GM12878 (cell line): ENCODE measurements at places on chromosomes 3 and 15. TPM values are rescaled to one million over a fixed set of nuclear protein-coding genes. Genes with fewer than 3 reads are reported as not detected.
A peak's percentile ranks its signal among the peaks of the same experiment; 100 is the strongest.

Gene SOX14
- polyA plus RNA-seq, result not detected in 2 replicates

- DNase-seq, result no peak
These were observed 258.8 kb upstream of the SATB1 start for GRCh38 chr3:18683900-18684299.

Gene RGMA
- polyA plus RNA-seq, result not detected in 2 replicates

Gene CYP11A1
- 0.15 TPM in 1 of 2 replicates, not detected in the other for polyA plus RNA-seq

DNA sequence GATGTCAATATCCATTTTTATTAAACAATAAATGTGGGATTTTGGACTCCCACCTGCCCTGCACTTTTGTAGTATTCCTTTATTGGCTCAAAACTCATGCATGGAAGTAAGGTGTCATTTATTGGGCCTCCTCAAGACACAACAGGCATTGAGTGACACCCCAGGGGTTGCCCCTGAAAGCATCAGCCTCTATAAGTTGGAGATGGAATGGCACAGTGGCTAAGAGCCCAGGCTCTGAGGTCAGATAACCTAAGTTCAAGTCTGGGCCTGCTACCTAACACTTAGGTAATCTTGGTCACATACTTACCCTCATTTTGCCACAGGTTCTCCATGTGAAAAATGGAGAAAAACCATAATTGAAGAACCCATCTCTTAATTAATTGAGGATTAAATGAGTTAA, 4.6 kb downstream of the CAPN3 start:
- no peak for DNase-seq

DNA sequence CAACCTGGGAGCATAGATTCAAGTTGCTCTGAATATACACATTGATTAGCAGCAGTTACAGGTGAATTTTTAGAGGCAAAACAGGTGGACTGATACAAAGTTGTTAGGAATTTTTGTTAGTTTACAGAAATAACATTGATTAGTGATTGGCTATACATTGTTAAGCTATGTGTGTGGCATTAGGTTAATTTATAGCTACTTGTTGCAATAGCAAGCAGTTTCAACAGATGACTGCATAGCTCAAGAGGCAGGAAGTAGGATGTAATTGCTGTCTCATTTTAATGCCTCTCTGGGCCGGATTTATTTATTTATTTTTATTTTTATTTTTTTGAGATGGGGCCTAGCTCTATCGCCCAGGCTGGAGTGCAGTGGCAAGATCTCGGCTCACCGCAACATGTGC, 99.7 kb downstream of the TCF12 start:
- DNase-seq, result no peak

- no peak for DNase-seq
These were observed 738.6 kb upstream of the NR2F2 start for GRCh38 chr15:95591886-95592285.

GRCh38 chr3:80550174-80550573, 782.4 kb upstream of the ROBO1 start:
- no peak for DNase-seq

GRCh38 chr3:32200490-32200889, 38.0 kb upstream of the CMTM8 start:
- DNase-seq, result no peak

DNA sequence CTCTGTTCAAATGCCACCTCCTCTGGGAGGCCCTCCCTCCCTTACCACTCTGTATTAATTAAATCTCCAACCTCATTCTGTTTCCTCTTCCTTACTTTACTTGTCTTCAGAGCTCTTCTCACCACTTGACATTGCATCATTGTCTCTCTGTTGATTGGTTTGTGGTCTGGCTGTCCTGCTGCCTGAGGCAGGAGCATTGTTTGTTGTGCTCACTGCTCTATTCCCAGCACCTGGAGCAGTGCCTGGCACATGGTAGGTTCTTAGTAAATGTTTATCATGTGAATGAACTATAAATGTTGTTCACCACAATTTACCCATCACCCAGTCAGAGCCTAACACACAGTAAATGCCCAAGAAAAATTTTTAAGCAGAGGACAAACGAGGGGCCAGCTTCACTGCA, 6.7 kb upstream of the BFSP2 start:
- DNase-seq, result no peak

DNA sequence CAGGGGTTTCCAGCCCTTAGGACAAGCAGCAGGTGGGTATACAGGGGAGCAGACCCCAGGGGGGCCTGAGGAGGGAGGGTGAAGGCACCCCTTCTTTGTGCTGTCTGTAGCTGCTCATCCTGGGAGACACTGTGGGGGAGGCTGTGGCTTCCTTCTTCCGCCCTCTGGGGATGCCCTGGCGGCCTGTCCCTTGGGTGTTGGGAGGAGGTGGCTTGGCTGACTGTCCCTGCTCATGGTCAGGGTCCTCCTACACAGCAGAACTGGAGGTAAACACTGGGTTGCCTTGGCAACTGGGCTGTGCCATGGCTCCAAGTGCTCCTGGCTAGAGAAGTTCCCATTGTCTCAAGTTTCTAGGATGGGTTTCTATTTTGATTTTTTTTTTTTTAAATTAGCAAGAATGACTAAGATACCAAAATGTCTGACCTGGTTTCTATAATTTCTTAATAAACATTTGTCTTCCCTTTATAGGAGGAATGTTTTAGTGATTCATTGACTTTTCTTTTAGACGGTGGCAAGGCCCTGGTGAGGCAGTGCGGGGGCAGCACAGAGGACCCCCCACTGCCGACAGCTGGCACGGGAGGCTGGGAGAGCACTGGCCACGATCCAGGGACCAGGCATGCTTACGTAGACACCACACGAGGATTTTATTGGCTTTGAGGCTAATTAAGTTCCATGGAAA, 12.4 kb downstream of the KLF13 start:
- DNase-seq, result peak; percentile 75
